ENCODE measurements at places on chromosomes 7 and 10.

GRCh38 chr10:61021926-61022325 lies 77.9 kb upstream of the RHOBTB1 start:
- DNase-seq: no peak

- DNase-seq: no peak
Observed at GRCh38 chr7:108189733-108190388, 59.7 kb upstream of the LAMB4 start.

GRCh38 chr7:1013581-1013980 lies 30.6 kb downstream of the CYP2W1 start:
- no peak for DNase-seq

DNA sequence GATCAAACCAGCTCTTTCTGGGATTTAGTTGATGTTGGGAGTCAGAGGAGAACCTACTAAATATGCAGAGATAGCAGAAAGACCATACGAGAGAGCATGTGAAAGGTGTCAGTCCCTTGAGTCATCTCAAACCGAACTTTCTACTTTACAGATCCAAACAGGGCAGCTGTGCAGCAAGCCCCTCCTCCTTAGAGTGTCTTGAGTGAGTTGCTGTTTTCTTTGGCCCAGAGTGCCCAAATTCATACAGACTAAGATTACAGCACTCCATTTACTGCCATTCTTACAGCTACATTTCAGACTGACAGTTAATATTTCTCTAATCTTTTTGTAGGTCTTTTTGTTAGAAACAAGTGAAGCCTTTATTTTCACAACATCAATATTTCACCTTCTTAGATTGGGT lies 53.4 kb downstream of the NRCAM start:
- DNase-seq: no peak

Measured in retinal pigment epithelial cell (primary cell).